Muscle of back (tissue), 13 donors: ENCODE measurements at places on chromosomes 7 and 10.

DNA sequence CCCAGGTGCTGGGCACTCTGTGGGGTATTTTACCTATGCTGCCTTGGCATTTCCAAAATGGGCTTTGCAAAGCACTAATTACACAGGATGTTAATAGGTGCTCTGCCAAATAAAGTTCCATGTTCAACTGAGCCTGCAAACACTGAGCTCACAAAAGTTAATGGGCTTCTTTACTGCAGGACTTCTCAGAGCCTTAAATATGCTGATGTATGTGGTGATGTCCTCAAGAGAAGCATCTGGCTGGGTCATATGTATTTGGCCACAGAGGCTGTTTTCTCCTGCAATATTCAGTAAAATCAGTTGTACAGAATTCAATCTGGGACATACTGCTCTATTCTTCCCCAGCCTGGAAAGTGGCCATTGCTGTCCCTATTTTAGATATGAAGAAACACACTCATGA lies 31.3 kb downstream of the GRID1 start:
- no peak for DNase-seq

DNA sequence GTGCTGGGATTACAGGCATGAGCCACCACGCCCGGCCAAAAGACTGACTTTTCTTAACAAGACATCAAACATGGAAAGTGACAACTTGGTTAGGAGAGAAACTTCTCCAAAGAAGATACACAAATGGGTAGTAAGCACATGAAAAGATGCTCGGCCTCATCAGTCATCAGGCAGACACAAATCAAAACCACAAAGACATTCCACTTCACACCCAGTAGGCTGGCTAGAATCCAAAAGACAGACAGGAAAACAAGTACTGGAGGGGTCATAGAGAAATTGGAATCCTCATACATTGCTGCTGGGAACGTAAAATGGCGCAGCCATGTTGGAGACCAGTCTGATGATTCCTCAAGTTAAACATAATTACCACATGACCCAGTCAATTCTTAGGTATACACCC lies 16.4 kb downstream of the SEPHS1 start:
- DNase-seq, result no peak

DNA sequence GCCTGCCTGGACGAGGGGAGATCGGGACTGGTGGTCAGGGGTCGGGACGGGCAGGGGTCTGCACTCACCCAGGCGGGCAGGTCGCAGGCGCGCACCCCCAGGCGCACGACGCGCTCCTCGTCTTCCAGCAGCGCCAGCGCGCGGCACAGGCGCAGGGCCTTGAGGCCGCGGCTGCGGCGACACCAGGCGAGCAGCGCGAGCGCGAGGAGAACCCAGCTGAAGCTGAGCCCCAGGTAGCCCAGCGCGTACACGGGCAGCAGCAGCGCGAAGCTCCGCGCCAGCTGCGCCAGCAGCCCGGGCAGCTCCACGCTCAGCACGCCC lies 328 bp downstream of the ESYT2 start:
- DNase-seq, result peak; percentile 91

DNA sequence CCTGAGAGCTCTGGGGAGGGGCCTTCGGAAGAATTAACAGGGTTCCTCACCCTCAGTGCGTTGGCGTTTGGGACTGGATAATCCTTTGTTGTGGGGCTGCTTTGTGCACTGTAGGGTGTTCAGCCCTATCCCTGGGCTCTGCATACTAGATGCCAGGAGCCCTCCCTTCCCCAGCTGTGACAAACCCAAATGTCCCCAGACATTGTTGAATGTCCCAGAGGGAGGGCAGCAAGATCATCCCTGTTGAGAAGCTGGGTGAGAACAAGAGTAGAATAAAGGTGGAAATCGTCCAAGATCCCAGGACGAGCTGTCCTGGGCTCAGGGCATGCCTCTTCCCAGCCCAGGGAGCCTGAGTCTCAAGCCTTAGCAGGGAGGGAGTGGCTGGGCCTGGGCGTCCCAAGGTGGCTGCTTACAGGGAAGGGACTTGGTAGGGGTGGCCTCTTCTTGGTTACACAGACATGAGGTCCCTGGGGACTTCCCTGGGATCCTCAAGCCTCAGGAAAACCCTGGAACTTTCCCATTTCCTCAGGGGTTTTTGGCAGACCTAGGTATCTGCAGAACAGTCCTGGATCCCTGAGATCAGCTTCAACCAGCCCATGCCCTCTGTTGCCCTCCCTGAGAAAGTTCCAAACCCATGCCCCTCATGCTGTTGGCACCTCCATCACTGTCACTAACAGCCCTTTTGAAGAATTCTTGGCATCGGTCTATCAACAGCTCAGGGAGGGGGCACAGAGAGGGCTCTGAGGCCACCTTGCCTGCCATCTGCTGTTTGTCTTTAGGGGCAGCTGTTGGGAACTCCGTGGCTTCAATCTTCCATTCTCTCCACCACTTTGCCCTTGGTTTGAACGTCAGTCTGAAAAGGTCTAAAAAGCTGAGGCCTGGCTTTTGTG lies 53.7 kb downstream of the GOLGA7B start:
- DNase-seq, result no peak
